ENCODE measurements at places on chromosomes 6 and 20.

- H3K27me3 ChIP-seq = peaks cover 15% of the 10 kb centered on the region
- no peak overlapping the region for H3K4me3 ChIP-seq
- DNase-seq = no peak
- no peaks in the 10 kb centered on the region for H3K36me3 ChIP-seq
Observed at GRCh38 chr6:90894285-90895130, 307.6 kb upstream of the MAP3K7 start.

- H3K27ac ChIP-seq = no peak overlapping the region
- no peaks in the 10 kb centered on the region for H3K36me3 ChIP-seq
- no peaks in the 10 kb centered on the region for H3K4me1 ChIP-seq
Observed at GRCh38 chr6:72784581-72784980, 162.7 kb downstream of the KCNQ5 start.

GRCh38 chr6:145241721-145242120, 493.6 kb downstream of the EPM2A start:
- H3K4me3 ChIP-seq = no peak overlapping the region
- peaks cover 23% of the 10 kb centered on the region for H3K27me3 ChIP-seq
- no peaks in the 10 kb centered on the region for H3K36me3 ChIP-seq
- H3K27ac ChIP-seq = no peak overlapping the region

GRCh38 chr6:64238071-64238470, 602.5 kb downstream of the PHF3 start:
- no peaks in the 10 kb centered on the region for H3K4me1 ChIP-seq
- no peaks in the 10 kb centered on the region for H3K27me3 ChIP-seq
- no peak for DNase-seq
- H3K36me3 ChIP-seq = no peaks in the 10 kb centered on the region
- no peak overlapping the region for H3K4me3 ChIP-seq

GRCh38 chr20:52340036-52340634, 148.6 kb upstream of the ZFP64 start:
- H3K36me3 ChIP-seq = no peaks in the 10 kb centered on the region
- no peak overlapping the region for H3K4me3 ChIP-seq
- H3K27me3 ChIP-seq = peaks cover 1% of the 10 kb centered on the region

GRCh38 chr6:163438940-163439335, 24.4 kb downstream of the QKI start:
- DNase-seq = no peak
- no peak overlapping the region for H3K4me3 ChIP-seq
- peaks cover 62% of the 10 kb centered on the region for H3K4me1 ChIP-seq
- H3K27ac ChIP-seq = no peak overlapping the region

GRCh38 chr20:1934156-1934555, 38.9 kb downstream of the SIRPA start:
- no peak overlapping the region for H3K27ac ChIP-seq
- H3K36me3 ChIP-seq = no peaks in the 10 kb centered on the region
- peaks cover 40% of the 10 kb centered on the region for H3K27me3 ChIP-seq

DNA sequence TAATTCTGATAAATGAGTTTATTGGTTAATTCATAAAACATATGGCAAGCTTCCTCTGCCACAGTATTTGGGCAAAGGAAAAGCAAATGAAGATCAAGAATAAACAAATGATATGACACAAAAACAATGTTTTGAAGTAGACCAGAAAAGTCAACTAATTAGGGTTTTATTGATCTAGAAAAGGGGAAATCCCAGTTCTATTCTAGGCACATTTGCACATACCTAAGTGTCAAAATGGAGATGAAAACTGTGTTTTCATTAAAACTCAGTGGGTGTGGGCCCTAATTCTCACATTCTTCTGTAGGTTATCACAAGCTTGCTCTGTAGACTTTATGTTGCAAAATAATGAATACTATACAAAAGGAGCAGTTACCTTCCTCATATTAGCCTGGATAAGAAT, 69.0 kb upstream of the TENT5A start:
- H3K4me3 ChIP-seq = no peak overlapping the region
- no peak overlapping the region for H3K27ac ChIP-seq
- no peak for DNase-seq
- no peaks in the 10 kb centered on the region for H3K4me1 ChIP-seq
- no peaks in the 10 kb centered on the region for H3K27me3 ChIP-seq

DNA sequence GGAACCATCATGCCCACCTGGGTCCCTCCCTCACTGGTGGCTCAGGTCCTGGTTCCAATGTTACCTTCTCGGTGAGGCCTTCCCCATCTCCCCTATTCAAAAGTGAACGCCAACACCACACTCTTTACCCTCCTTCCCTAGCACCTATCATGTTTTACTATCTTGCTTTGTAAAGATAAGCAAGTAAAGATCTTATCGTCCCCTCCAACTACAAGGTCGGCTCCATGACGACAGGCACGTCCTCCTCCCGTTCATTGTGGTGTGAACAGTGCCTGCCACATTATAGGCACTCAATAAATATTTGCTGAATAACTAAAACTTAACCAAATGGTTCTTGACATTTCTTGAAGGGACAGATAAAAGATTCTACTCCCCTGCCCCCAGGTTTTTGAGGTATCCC, 147.1 kb downstream of the PREX1 start:
- H3K27me3 ChIP-seq = no peaks in the 10 kb centered on the region
- peaks cover 3% of the 10 kb centered on the region for H3K4me1 ChIP-seq
- no peak overlapping the region for H3K4me3 ChIP-seq

GRCh38 chr20:20076297-20077065, 24.1 kb downstream of the CFAP61 start:
- H3K4me3 ChIP-seq = no peak overlapping the region
- H3K36me3 ChIP-seq = no peaks in the 10 kb centered on the region
- H3K27me3 ChIP-seq = peaks cover 16% of the 10 kb centered on the region

- H3K36me3 ChIP-seq = no peaks in the 10 kb centered on the region
- H3K4me3 ChIP-seq = no peak overlapping the region
- DNase-seq = no peak
- no peak overlapping the region for H3K27ac ChIP-seq
Observed at GRCh38 chr6:439641-440167, 48.2 kb downstream of the IRF4 start.

DNA sequence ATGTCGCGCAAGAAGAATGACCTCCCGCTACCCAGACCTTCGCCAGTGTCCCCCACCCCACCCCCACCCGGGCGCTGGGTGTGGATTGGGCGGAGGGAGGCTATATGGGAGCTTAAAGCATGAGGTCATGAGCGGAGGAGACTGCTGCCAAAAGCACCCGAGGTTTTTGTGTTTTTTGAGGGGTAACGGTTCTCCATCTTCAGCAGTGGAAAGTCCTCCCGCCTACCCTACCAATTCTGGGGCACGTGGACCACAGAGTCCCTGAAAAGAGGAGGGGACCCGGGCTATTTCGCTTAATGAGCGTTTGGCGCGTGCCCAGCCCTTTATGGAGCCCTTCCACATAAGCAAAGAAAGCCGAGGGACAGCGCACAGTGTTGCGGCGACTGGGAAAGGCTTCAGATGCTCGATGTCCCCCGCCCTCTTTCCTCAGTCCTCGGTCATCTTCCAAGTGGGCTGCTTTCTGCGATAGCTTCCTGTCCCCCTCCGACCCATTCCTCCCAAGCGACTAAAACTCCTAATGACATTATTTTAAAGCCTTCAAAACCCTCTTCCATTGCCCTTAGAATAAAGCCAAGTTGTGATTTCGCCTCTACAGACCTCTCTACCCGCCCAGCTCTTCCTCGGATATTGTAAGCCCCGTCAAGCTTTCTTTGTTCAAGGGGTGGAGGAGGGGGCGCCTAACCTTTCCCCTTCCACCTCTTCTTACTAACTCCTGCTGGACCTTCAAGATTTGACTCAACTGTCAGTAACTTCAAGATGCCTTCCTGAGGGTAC, 2.1 kb upstream of the TRERF1 start:
- H3K36me3 ChIP-seq = peaks cover 25% of the 10 kb centered on the region
- H3K4me1 ChIP-seq = peaks cover 35% of the 10 kb centered on the region
- H3K4me3 ChIP-seq = peak overlapping the region; percentile 96
- DNase-seq = no peak

GRCh38 chr20:50969435-50969834, 10.8 kb downstream of the MOCS3 start:
- no peaks in the 10 kb centered on the region for H3K36me3 ChIP-seq
- no peak for DNase-seq
- no peaks in the 10 kb centered on the region for H3K4me1 ChIP-seq
- H3K27me3 ChIP-seq = no peaks in the 10 kb centered on the region
- no peak overlapping the region for H3K27ac ChIP-seq

GRCh38 chr6:20839630-20840029, 305.4 kb downstream of the CDKAL1 start:
- no peak overlapping the region for H3K4me3 ChIP-seq
- no peaks in the 10 kb centered on the region for H3K27me3 ChIP-seq
- DNase-seq = no peak
- H3K27ac ChIP-seq = no peak overlapping the region
- peaks cover 30% of the 10 kb centered on the region for H3K4me1 ChIP-seq

- peak overlapping the region; percentile 23 for H3K27ac ChIP-seq
- peaks cover 34% of the 10 kb centered on the region for H3K4me1 ChIP-seq
- peak; percentile 80 for DNase-seq
- peak overlapping the region; percentile 8 for H3K4me3 ChIP-seq
Observed at GRCh38 chr6:1524040-1524480, 85.7 kb upstream of the FOXC1 start.

DNA sequence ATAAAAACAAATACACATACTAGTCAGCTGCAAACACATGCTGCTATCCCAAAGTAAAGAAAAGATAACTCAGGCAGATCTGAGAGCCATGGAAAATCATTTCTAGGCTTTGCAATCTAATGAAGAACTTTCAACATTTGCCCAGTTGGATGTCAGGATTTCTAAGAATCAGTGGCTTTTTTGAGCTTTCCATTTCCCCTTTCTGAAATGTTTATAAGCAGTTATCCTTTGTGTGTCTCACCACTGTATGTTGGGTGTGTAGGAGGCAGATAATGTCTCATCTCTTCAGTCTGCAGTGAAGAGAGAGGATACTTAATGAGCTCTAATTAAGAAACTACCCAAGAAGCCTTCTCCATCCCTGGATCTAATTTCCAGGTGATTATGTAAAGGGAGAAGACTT, 43.6 kb downstream of the RGS17 start:
- no peaks in the 10 kb centered on the region for H3K36me3 ChIP-seq
- no peak for DNase-seq
- peaks cover 10% of the 10 kb centered on the region for H3K27me3 ChIP-seq
- peaks cover 5% of the 10 kb centered on the region for H3K4me1 ChIP-seq
- H3K27ac ChIP-seq = no peak overlapping the region

DNA sequence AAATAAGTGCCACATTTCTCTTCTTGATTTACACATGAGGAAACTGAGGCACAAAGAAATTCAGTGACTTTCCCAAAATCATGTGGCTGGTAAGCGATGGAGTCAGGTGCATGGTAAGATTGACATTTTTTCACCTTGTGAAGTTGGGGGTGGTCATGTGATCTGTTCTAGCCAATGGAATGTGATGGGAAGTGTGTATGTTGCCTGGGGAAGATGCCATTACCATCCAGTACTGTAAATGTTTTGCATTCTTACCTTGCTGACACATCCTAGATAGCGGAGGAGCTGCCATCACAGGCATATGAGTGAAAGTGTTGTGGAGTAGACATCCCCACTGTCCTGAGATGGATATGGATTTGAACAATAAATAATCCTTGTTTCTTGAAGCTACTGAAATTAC, 499.6 kb upstream of the SULF2 start:
- no peaks in the 10 kb centered on the region for H3K4me1 ChIP-seq
- H3K36me3 ChIP-seq = no peaks in the 10 kb centered on the region
- no peak for DNase-seq
- peaks cover 25% of the 10 kb centered on the region for H3K27me3 ChIP-seq
- no peak overlapping the region for H3K4me3 ChIP-seq

DNA sequence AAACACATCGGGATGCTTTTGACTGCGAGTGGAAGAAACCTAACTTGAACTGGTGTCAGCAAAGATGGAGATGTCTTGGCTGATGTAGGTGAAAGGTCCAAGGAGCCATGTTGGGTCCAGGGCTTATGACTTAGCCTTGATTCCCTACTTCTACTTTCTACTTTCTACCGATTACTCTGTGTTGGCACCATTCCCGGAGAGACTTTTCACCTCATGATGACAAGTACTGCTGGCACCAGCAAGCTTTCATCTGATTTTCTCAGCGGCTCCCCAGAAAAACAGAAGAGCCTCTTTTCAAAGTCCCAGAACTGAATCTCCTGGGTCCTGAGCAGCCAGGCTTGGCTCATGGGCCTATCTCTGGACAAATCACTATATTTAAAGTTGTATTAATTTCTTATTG, 4.9 kb upstream of the EDN3 start:
- no peak overlapping the region for H3K27ac ChIP-seq
- peaks cover 2% of the 10 kb centered on the region for H3K4me1 ChIP-seq
- H3K27me3 ChIP-seq = peaks cover 49% of the 10 kb centered on the region
- no peak for DNase-seq
- no peak overlapping the region for H3K4me3 ChIP-seq
- H3K36me3 ChIP-seq = no peaks in the 10 kb centered on the region

DNA sequence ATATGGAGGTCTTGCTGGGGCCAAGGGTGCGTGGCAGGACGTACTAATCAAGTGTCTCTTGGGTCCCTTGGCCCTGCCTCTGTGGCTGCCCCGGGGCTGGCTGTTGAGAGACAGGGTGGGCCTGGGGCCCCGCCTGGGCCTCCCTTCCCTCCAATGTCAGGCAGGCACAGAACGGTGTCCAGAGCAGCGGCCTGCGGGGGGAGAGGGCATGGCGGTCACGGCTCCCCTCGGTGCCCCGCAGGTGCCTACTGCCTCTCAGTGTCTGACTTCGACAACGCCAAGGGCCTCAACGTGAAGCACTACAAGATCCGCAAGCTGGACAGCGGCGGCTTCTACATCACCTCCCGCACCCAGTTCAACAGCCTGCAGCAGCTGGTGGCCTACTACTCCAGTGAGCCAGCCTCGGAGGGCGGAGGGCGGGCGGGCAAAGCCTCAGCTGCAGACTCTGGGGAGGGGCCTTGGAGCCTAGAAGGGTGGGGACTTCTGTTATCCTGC, 50.0 kb downstream of the SRC start:
- no peak for DNase-seq
- no peak overlapping the region for H3K27ac ChIP-seq
- H3K4me3 ChIP-seq = no peak overlapping the region
- H3K27me3 ChIP-seq = no peaks in the 10 kb centered on the region
- H3K36me3 ChIP-seq = no peaks in the 10 kb centered on the region
- H3K4me1 ChIP-seq = no peaks in the 10 kb centered on the region

All from activated T-cell treated with anti-CD3 and anti-CD28 coated beads, Interleukin-2, amount 50 U/mL, for 24 hours (primary cell).